ENCODE measurements at places on chromosomes 7 and 10.

DNA sequence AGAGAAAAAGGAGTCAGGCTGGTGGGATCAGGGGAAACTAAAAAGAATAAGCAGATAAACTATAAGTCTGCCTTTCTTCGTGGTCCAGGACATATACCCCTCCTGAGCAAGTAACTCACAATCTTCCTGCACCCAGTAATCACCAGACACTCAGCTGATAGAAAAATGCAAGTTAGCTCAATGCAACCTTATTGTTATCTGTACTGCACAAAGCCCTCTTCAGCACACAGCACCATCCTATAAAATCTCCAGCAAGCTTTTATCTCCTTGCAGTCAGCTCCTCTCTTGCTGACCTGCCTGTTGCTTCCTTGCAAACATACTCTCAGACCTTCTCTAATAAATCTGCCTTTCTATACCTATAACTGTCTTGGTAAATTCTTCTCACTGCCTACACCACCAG lies 6.7 kb downstream of the SLC37A3 start:
- DNase-seq, result no peak

DNA sequence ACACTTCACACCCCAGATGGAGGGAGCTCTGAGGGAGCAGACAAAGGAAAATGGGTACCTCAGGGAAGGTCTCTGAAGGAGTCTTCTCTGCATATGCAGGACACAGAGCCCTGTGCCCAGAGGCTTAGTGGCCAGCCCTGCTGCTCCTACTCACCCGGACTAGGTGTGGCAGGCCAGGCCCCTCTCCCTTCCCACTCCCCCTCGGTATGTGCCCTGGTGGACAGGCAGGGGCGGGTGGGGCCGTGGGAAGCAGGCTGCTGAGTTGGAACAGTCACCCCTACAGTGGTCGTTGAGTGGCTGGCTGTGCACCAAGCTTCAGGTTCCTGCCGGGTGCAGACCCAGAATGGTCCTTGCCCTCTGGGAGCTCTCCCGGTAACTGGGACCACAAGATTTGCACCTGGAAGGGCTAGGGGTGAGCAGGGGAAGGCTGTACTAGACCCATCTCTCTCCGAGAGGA lies 68.6 kb downstream of the ZMIZ1 start:
- no peak for DNase-seq

DNA sequence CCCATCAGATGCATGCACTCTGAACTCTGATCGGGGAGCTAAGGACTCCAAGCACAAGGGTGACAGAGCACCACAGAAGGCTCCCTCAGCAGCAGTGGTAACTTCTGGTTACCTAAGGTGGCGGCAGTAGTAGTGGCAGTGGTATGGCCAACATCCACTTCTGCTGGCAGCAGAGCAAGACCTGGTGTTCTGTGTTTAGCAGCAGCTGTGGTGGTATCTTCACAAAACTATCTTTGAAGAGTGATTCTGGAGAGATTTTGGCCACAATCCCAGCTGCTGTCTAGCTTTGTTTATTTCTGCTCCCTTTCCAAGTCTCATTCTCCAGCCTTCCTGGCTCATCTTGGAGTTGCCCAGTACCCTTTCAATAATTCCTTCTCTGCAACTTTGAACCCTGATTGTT lies 102.4 kb upstream of the LRGUK start:
- DNase-seq, result peak; percentile 41

DNA sequence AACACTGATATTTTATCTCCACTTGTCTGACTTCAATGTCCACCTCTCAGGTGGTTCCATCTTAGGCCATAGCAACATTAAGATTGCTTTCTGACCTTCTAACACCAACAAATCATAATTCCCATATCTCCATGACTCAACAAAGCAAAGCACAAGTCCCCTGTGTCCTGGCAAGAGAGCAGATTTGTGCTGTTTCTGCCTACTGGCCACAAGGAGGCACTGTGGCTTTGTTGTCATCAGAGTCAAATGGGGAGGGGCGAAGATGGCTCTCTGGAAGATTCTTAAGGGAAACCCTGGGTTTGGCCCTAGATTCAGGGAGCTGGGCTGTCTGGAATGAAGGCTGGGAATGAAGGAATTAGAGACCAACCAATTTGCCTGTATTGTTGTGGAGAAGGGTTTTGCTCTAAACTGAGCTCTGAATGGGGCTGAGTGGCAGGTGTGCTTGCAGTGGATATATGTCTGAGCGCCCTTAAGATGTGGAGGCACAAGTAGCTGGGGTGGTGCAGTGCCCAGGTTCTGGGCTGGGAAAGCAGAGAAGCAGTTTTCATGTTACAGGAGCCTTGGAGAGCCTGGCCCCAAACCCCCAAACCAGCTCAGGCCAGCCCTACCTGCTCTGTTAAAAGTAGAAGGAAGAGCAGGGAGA lies 154.8 kb upstream of the PRSS58 start:
- DNase-seq, result peak; percentile 54

GRCh38 chr10:133422807-133423771 lies 1.3 kb downstream of the SPRN start:
- DNase-seq, result no peak

DNA sequence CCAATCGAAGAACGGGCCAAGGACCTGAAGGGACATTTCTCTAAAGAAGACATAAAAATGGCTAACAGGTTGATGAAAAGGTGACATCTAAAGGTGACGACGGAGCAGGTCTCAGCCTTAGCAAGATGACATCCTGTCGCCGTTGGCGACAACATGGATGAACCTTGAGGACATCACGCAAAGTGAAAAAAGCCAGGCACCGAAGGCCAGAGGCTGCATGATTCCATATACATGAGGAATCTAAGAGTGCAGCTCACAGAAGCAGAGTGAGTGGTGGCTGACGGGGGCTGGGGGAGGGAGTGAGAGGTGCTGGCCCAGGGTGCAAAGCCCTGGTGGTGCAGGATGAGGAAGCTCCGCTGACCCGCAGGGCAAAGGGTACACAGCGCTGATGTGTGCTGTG lies 34.1 kb upstream of the NKX6-2 start:
- DNase-seq, result no peak

DNA sequence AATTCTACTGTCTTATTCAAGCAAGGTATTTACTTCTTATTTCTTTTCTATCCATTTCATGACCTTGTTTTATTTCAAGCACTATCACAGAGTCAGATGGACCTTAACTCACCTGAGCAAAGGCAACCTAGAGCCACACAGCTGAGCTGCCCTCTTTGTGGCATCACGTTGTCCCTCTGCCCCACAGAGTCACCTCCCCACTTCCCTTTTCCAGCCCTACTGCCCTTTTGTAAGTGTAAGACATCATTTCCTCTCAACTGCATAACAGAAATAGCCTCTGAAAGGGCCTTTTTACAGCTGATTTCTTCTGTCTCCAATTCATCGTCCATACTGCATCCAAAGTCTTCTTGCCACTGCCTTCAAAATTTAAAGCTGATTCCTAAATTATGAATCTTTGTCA lies 946.0 kb downstream of the NRG3 start:
- no peak for DNase-seq

- no peak for DNase-seq
Measured at GRCh38 chr10:122814493-122814892, 31.2 kb downstream of the CUZD1 start.

DNA sequence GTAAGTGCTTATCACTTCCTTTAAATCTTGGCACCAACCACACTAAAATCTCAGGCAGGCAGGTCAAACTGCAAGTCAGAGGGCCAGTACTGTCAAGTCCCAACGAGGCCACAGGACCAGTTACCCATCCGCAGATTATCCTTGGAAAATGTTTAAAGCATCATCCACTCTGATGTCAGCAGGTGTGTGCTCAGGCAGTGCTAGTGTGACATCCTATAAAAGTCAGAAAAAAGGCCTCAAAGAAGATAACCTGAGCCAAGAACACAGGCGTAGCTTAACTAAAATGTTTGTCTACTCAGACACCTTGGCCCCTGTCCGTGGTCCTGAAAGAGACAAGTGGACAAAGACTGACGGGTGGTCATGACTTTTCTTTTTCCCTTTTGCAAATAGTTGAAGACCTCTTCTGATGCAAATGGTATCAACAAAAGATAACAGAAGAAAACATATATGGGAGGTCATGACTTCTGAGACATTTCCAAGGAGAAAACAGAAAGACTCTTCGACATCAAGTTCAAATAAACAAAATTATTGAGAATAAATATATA lies 309.3 kb downstream of the KCNMA1 start:
- DNase-seq, result peak; percentile 47

GRCh38 chr10:126421756-126422256 lies 33.5 kb upstream of the ADAM12 start:
- DNase-seq, result peak; percentile 99

DNA sequence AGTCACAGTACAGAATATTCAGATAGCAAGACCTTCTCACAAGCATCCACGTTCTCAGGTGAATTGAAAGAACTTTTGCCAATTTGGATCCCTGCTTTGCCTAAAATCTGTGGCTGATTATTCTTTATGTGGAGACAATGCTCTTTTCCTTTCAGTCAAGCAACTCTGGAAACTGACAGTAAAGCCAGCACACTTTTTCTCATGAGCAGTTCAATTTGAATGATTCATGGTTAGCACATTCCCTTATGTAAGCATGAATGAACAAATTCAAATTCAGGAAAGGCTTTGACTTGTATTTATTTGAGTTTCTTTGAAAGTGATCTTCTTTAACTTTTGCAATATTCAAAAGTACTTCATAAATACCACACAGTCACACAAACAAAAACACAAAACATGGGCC lies 57.6 kb downstream of the MEOX2 start:
- peak; percentile 61 for DNase-seq

DNA sequence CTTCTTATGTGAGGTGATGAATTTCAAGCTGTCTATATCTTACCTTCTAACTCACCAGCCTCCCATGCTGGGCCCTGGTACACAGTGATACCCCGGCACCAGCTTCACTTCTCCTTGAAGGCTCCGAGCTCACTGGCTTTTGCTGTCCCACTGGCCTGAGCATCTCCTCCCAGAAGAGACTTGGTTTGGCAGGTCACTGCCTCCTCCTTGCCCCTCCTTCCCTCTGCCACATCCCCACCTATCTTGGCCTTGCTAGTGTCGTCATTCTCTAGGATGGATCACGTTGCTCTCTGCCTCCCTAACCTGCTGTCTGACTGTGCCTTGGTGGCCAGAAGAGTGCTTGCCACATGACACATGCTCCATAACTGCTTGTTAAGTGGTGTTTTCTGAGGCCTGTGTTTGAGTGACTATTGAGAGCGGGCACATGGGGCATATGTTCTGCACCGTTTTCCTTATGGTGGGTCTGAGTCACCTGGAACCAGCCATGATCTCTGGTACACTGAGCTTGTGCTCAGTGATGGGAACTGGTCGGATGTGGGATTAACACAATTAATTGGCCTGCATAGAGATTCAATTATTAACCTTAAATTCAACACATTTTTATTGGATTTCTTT lies 86.5 kb downstream of the TMEM178B start:
- DNase-seq, result no peak

DNA sequence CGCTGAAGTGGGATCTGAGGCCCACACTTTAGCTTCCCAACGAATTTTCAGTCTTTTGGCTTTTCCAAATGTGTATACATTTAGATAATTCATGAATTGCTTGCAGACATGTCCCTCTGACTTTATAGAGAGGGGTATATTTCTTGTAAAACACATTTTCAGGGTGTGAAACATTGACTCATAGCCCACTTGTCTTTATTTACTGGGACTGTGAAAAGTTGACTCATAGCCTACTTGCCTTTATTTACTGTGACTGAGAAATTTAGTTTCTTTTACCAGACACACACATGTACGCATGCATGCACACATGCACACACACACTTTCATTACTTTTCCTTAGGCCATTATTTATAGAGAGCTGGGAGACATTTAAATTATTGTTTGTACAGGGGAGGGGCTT lies 79.1 kb downstream of the VTI1A start:
- no peak for DNase-seq

DNA sequence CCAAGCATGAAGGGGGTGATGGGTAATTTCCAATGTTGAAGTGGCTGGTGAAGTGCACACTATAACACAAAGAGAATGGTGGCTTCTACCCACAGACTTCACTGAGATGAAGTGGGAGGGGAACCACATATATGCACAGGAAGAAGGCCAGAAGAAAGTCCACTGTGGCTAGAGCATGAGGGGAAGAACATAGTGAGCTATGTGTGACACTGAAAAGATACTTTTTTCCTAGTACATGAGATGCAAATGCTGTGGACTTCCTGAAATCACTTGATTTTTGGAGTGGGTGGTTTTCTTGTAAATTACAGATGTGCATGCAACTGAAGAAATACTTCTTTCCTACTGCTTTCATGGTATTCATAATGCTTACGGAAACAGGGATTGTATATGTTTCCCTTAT lies 115.6 kb upstream of the PHYHIPL start:
- no peak for DNase-seq

- no peak for DNase-seq
Measured at GRCh38 chr10:21230219-21230618, 295.3 kb downstream of the SKIDA1 start.

GRCh38 chr10:52740913-52741675 lies 31.5 kb downstream of the MBL2 start:
- peak; percentile 52 for DNase-seq

- DNase-seq, result no peak
Measured at GRCh38 chr7:51629206-51629605, 312.6 kb upstream of the COBL start.

DNA sequence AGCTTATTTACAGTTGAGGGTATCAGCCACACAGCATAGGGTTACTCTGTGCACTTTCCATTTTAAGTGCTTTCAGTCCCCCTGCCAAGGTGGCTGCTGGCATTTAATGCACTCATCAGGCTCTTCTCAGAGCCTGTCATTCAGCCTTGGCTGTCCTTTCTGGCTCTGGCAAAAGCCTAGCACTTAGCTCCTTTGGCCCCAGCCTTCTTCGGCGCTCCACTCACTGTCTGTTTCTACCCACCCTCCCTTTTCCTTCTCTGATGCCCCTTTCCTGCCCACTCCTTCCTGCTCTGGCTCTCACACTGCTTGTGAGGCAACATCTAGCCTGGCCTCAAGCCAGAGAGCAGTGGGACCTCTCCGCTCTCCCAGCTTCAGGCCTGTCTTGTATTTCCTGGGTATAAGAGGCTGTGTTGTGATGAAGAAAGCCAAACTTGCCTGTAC lies 60.2 kb downstream of the WIPF3 start:
- peak; percentile 45 for DNase-seq

DNA sequence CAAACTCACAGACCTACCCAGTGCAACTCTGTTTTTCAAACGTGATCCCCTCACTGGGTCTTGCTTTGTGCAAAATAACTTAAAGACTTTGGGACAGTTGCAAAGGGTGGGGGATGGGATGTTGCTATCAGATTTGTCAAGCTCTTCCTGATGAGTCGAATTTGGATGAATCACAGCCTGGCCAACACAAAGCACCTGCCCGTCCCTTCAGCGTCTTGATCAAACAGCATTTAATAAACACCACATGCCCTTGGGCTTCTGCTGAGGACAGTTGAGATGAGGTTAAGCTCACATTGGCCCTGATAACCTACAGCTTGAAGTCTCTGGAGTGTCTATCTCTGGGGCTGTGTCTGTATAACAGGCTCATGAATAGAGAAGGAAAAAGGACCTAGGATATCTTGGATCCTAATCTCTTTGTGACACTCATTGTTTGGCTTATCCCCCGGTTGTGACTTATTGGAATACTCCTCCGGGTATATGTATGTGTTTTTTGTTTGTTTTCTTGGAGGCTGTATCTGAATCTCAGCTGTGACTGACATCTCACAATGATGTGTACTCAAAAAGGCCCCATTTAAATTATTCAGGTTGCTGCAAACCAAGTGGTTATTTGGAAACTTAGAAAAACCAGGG lies 132.6 kb upstream of the NAMPT start:
- no peak for DNase-seq
